T-helper 22 cell (primary cell): ENCODE measurements at places on chromosomes 1 and 21.

GRCh38 chr1:161073474-161074121 lies 3.9 kb upstream of the ARHGAP30 start:
- no peak for DNase-seq

- DNase-seq, result no peak
Observed at GRCh38 chr21:33552093-33552998, 9.5 kb downstream of the SON start.

DNA sequence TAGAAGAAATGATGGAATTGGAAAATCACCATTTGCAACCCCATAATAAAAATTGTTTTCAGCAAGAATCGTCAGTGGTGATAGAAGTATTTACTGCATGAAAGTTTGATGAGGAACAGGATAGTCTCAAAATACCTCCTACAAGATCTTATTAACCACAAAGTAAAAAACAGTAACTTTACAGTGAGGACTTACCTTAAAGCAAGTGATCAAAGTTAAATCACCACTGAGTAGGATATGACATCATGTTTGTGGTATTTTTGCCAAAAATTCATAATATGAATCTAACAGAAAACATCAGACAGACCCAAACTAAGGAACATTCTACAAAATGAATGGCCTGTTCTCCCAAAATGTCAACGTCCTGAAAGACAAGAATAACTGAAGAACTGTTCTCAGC lies 19.9 kb downstream of the ALDH9A1 start:
- DNase-seq, result no peak

- DNase-seq, result no peak
Observed at GRCh38 chr1:119858126-119858525, 38.2 kb downstream of the ADAM30 start.

DNA sequence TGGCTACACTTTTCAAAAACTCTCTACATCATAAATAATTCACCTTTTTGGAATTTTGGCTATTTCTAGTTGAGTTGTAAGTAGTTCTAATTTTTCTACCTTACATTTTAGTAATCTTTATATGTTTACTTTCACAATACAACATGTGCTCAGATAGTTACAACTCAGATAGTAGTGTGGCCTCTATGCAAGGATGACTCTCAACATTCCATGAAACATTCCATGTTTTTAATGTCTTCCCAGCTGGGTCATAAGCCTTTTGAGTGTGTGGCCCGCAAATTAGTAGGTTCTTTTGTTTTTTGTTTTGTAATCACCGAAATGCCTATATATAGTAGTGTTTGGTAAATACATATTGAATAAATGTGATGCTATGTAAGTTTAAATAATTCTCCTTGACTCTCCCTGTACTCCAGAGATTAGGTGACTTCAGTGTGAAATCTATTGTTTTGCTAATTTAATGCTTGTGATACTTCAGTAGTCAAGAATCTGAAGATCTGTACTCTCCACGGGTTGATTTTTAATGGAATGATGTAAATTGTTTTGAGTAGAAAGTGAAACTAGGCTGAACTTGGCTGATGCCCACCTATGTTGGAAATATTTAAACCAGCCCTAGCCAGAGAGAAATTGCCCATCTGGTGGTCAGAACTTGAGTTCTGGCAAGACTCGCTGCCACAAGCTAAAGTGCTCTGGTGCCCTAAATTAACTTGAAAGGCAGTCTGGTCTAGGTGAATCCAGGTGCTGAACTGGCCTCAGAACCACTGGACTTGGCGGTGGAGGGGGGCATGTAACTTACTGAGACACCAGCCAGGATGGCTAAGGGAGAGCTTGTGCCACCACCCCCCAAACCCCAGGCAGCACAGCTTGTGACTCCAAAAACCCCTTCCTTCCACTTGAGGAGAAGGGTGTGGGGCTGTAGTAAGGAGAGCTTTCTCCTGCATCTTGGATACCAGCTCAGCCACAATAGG lies 165.6 kb downstream of the USP25 start:
- DNase-seq, result no peak
